ENCODE measurements at places on chromosomes 5 and 9.

- no peak for DNase-seq
These were observed 55.3 kb upstream of the SLC30A5 start for GRCh38 chr5:69038539-69038938.

GRCh38 chr9:28882529-28882928 lies 1309.2 kb upstream of the C9orf72 start:
- no peak for DNase-seq

- DNase-seq, result no peak
These were observed 28.0 kb downstream of the TBCA start for GRCh38 chr5:77748160-77748559.

DNA sequence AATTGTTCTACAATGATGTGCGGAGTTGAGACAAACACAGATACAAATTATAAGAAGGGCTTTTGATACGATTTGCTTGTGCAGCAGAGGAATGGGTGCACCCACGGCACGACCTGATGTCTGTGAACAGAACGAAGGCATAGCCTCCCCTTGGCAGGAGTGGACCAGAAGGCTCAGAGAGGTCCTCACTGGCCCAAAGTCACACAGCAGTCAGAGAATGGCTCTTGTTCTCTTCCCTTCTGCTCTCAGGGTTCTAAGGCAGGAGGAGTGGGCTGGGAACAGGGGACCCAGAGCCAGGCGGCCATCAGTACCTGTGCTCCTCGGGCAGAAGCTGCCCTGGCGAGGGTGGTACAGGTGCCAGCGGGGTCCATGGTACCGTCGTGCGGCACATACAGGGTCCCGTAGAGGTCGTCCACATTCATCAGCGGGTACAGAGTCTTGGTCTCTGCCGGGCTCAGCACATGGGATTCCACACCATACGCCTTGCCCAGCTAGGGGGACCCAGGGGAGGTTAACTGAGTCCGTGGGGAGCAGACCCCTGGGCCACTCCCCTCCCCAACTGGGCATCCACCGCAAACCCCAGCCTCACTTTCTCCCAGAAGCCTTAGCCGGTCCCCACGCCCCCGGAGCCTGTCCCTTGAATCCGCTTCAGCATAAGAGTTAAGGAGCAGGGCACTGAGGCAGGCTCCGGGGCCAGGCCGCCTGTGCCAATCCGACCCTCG lies 7.0 kb downstream of the SARDH start:
- no peak for DNase-seq

- peak; percentile 56 for DNase-seq
These were observed 272.8 kb downstream of the CWC27 start for GRCh38 chr5:65041296-65042158.

GRCh38 chr5:176899296-176899891 lies at the start of gene HK3:
TSS of gene HK3 (minus strand) at chr5:176899346. CDS start at chr5:176896159, 3,187 bp downstream.
- DNase-seq, result peak; percentile 87

DNA sequence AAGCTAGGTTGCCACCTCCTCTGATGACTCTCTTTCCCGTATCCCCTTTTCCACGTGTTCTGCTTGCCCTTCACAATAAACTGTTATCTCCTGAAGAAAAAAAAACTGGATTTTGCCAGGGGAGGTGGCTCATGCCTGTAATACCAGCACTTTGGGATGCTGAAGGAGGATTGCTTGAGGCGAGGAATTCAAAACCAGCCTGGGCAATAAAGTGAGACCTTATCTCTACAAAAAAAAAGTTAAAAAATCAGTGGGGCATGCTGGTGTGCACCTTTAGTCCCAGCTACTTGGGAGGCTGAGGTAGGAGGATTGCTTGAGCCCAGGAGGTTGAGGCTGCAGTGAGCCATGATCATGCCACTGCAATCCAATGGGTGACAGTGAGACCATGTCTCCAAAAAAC lies 81.7 kb upstream of the IL6ST start:
- no peak for DNase-seq

DNA sequence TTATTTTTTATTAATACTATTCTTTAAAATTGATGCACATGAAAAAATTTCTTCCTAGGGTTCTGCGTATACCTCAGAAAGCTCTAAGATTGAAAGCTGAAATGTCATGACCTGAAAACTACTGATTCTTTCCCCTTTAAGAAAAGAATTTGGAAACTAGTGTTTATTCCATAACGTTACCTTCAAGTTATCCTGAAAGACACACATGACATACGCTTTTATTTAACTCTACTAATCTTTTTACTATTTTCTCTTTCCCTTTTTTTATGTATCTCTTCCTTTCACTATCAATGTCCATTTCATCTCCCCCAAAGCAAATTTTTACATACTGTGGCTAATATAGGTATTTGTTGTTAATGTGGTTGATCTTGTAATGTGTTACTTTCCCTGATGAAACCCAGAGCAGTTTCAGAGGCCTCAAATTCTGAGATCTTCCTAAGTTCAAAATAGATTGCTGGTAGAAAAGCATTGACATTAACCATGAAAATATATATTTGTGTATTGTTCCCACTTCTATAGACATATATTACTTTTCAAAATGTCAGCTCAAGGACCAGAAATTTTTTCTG lies 7.4 kb downstream of the NIPBL start:
- no peak for DNase-seq

DNA sequence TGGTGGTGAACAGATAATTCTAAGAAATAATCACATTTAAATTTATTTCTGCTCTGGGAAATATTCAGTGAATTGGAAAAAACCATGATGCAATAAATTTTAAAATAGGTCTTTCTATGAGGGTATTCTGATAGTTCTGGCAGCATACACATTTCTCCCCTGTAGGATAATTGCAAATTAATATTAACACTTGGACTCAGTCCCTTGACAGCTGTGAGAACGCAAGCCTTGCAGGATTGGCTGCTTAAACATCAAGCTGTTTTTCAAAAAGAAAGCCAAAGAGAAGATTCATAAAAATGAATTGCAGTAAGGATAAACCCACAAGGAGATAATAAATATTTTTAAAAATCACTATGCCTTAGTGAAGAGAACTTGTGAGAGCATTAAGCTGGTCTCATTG lies 180.0 kb downstream of the MTRR start:
- DNase-seq, result no peak

GRCh38 chr5:172854451-172854871 lies 20.4 kb downstream of the ERGIC1 start:
- no peak for DNase-seq

- DNase-seq, result peak; percentile 23
These were observed 78.1 kb upstream of the UBTD2 start for GRCh38 chr5:172361566-172362238.

DNA sequence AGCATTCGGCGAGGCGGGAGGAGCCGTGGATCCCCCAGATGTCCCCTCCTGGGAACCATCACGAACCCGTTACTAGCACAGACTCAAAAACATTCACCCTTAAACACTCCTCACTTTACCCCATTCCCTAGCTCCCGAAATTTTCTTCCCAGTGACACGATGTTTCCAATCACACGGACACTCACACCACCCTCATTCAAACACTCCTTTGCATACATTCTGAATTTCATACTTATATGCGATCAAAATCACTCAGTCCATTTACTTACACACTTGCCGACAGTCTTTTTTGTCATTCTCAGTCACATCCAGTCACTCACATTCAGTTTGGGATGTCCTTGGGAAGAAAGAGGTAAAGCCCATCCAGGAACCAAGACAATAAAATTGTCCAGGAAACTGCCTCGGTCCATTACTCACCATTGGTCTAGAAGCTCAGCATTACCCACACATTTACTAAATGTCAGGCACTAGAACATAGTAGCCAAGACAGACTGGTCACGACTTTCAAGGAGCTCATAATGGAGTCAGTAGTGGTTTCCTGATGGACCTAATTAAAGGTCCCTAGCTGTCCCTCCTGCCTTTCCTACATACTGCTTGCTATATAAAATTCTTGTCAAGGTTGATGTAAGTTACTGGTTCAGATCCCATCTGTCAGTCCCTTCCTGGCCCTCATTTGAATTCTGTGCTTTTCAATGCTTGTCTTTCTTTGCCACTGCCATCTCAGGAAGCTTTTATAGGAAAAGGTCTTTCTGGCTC lies 574 bp downstream of the SLC35A4 start:
- no peak for DNase-seq

DNA sequence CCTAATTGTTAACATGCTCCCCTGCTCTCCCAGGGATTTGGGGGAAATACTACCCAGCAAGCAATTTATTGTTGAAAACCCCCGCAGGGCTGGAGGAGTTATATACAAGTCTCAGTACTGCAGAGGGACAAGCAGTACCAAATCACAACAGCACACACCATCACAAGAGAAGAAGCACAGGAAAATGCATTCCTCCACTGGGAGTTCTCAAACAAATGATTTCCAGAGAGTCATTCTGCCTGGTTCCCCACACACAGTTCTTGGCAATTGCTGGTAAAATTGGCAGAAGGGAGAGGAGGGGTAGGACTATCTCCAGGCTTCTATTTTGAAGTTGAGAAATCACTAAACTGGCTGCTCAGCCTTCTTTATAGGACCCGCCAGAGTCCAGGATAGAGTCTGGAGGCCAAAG lies 16.8 kb downstream of the SIL1 start:
- DNase-seq, result no peak

- no peak for DNase-seq
These were observed 130.3 kb downstream of the CDC42SE2 start for GRCh38 chr5:131394128-131394527.

GRCh38 chr5:132176521-132176945 lies 51.1 kb downstream of the P4HA2 start:
- no peak for DNase-seq

DNA sequence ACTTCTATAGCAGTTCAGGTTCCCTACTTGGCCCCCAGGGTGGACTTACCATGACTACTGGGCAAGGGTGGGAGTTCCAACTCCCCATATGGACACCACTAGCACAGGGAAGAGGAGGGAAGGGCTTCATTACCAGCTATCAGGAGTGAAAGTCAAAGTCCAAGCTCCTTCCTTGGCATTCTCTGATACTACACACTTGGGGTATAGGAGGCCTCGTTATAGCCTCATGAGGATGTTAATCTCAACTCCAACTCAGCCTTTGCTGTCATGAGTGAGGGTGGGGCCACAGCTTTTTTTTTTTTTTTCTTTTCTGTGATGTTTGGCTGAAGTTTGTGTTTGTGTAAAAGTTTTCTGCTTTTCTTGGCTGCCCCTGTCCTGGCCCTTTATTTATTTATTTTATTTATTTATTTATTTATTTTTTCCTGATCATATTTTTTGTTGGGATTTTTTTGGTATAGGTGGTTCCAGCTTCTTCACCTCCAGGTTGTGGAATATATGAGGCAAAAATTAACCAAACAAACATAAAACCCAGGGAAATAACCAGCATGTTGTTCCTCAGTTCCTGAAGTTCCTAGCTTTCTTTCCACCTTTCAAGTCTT lies 8.7 kb downstream of the GARIN3 start:
- no peak for DNase-seq

Data from AML-193 (cell line).